ENCODE measurements at places on chromosomes 2 and 18.

GRCh38 chr2:11802782-11803191 is 56.4 kb downstream of the LPIN1 start:
- DNase-seq, result no peak

GRCh38 chr2:238985931-238986446 is 138.1 kb downstream of the TWIST2 start:
- DNase-seq, result no peak

DNA sequence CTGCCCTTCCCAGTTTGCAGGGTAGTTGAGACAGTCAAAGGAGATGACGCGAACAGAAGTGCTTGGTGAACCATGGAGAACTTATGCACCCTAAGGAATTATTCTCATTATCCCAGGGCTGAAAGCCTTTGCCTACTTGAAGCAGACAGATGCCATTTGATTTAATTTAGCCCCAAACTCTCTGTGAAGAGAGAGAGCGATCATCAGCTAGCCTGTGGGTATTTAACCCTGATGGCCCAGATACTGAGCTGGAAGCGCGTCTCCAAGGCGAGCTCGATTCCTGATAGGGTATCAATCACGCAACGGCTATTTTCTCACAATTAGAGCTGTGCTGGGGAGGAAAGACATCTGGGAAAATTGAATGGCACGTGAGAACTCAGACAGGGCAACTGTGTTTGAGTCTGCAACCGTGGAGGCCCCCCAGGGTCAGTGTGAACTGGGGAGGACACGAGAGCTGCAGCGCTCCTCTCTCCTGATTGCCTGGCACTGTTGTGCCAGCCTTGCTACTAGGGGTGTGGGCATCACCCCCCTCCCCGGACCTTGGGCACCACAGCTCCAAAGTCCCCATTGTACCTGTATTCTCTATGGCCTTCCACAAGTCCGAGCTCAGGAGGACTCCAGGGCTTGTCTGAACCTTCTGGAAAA is 73.2 kb downstream of the CAPN13 start:
- no peak for DNase-seq

GRCh38 chr2:187447336-187447735 is 716 bp downstream of the CALCRL start:
- no peak for DNase-seq

GRCh38 chr2:2112416-2113105 is 218.5 kb downstream of the MYT1L start:
- no peak for DNase-seq

DNA sequence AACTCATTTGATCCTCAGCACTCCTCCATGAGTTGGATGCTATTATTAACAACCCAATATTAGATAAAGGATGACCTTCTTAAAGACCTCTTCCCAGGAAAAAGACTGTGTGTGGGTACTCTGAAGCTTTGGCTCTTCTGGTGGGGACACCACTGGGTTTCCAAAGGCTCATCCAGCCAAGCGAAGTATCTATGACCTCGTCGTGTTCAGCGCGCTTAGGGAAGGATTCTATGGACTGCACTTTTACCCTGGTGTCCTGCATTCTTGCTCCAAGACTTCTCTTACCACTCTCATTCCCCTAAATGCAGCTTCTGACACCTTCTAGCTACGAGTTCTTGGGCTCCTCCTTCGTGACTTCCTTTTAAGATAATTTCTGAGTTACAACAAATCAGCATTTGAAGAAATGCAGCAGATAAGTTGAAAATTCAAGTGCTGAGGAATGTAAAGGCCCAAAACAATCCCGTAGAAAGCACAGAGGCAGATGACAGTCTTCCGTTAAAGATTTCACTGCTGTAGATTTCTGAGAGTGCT is 673 bp upstream of the HNMT start:
- DNase-seq, result no peak

GRCh38 chr2:207236156-207236935 is 70.6 kb upstream of the KLF7 start:
- no peak for DNase-seq

DNA sequence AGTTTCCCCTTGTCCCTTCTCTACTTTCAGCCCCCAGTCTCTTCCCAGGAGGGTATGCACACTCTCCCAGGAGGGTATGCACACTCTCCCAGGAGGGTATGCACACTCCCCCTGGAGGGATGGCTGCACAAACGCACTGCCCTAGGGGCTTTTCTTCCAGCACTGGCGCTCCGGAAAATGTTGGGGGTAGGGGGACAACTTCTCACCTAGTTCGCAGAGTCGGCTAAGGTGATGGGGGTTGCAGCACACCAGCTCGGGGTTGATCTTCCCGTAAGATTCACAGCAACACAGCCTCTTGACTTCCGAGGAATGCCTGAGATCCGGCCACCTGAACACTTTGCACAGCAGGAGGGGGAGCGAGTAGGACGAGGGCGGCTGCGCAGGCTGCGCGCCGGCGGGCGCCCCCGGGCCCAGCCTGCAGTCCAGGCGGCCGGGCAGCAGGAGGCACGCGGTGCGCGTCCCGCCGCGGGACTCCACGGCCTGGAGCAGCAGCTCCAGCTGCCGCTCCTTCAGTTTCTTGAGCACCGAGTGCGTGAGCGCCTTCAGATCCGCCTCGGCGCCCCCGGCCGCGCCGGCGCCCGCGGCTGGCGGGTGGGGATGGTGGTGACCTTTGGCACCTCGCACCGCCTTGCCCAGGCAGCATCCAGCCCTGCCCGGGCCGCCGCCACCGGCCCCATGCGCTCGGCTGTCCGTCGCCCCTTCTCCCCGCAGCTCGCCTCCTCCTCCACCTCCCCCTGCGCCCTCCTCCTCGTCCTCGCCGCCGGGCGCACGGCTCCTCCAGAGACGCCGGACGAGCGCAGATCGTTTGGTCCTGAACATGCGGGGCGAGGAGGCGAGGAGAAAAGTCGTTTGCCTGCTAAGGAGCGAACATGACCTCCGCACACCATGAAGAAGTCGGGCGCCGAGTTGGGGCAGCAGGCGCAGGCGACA is 894 bp downstream of the SMAD7 start:
- DNase-seq, result no peak

GRCh38 chr2:230496891-230497290 is 80.9 kb downstream of the SP100 start:
- DNase-seq, result no peak

DNA sequence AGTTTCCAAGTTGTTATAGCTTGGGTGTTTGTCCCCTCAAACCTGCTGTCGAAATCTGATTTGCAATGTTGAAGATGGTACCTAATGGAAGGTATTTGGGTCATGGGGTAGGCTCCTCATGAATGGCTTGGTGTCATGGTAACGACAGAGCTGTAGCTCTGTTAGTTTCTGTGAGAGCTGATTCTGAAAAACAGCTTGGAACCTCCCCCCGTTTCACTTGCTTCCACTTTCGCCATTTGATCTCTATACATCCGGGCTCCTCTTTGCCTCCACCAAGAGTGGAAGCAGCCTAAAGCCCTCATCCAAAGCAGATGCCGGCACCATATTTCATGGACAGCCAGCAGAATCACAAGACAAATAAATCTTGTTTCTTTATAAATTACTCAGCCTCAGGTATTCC is 1035.1 kb upstream of the SLC39A10 start:
- no peak for DNase-seq

GRCh38 chr2:197209246-197209645 is 101.3 kb downstream of the ANKRD44 start:
- DNase-seq, result no peak

GRCh38 chr2:189874586-189875320 is 90.5 kb downstream of the PMS1 start:
- no peak for DNase-seq

DNA sequence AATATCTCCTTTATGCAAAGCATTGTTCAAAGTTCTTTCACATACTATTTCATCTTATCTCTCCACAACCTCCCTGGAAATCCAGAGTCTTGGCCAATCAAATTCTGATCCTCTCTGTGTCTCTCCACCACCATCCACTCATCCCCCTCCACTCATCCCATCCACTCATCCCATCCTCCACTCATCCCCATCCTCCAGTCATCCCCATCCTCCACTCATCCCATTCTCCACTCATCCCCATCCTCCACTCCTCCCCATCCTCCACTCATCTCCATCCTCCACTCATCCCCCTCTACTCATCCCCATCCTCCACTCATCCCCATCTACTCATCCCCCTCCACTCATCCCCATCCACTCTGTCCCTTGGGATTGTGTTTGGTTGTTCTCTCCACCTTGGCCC is 101.1 kb downstream of the BCL2 start:
- DNase-seq, result no peak

DNA sequence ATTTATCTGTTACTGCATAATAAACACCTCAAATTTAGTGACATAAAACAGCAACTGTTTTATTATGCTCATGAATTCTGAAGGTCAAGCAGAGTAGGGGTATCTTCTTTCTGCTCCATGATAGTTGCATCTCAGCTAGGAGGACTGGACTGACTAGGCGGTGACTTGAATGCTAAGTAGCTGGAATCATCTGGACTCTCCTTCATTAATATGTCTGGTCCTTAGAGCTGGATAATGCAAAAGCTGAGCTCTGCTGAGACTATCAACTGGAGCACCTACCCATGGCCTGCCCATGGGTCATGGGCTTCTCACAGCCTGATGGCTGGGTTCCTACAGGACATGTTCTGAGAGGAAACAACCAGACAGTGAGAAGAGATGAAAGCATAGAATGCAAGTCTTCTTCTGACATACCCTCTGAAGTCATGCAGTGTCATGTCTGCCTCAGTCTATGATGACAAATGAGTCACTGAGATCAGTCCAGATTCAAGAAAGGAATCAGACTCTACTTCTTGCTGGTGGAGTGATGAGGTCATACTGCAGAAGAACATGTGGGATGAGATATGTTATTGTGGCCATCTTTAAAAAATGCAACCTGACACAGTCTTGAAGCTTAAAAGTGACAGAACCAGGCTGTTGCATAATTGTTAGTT is 174.2 kb upstream of the OSR1 start:
- no peak for DNase-seq

DNA sequence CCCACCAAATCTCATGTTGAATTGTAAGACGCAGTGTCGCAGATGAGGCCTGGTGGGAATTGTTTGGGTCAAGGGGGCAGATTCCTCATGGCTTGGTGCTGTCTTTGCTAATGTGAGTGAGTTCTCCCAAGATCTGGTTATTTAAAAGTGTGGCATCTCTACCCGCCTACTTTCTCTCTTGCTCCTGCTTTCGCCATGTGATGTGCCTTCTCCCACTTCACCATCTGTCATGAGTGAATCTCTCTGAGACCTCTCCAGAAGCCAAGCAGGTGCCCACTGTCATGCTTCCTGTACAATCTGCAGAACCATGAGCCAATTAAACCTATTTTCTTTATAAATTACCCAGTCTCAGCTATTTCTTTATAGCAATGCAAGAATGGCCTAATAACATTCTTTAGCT is 246.6 kb upstream of the CDH20 start:
- DNase-seq, result no peak

GRCh38 chr18:3872641-3873040 is 422.7 kb downstream of the TGIF1 start:
- no peak for DNase-seq

DNA sequence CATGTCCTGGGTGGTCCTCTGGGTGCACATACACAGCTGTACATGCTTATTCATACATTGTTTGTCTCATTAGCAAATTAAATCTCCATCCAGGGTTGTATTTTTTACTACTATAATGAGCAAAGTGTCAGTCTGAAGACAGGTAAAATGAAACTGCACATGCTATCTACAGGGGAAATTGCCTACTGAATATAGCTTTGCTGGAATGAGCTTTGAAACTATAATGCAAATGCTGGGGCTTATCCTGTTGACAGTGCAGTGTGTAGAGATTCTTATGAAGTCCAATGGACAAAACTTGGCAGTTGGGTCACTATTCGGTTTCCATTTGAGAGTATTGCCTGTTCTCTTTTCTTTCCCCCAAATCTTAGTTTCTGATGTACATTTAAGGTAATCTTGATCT is 292.8 kb upstream of the LRP1B start:
- DNase-seq, result no peak

DNA sequence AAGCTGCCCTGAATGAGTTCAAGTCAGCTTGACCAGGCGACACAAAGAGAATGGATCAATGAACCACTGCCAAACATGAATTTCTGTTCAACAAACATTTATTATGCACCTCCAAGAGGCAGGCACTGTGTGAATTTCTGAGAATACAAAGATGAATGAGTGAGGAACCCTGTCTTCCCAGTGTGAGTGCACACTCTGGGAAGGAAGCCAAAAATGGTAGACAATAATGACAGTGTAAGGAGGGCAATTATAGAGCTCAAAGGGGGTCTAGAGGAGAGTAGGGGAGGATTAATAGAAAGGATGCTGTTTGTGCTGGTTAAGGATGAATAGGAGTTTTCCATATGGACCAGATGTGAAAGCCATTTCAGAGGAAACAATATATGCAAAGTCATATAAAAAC is 213.4 kb downstream of the DCC start:
- DNase-seq, result no peak

DNA sequence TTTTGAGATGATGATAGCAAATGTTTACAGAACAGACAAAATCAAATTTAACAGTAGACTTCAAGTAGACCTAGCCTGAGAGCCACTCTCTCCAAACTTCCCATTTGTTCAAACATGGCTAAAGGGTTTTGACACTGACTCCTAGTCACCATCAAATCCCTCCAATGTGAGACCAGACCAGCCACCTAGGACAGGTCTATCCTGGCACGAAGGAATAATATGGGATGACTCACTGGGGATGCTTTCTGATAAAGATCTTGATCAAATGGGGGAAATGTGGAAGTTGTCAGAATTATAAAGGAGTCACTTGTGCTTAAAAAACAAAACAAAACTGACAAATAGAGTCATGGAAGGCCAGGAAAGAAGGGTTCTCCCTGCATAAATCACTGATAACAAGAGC is 95.7 kb downstream of the EDAR start:
- no peak for DNase-seq

- no peak for DNase-seq
Observed at GRCh38 chr2:97707362-97708047, 5.9 kb upstream of the ZAP70 start.

DNA sequence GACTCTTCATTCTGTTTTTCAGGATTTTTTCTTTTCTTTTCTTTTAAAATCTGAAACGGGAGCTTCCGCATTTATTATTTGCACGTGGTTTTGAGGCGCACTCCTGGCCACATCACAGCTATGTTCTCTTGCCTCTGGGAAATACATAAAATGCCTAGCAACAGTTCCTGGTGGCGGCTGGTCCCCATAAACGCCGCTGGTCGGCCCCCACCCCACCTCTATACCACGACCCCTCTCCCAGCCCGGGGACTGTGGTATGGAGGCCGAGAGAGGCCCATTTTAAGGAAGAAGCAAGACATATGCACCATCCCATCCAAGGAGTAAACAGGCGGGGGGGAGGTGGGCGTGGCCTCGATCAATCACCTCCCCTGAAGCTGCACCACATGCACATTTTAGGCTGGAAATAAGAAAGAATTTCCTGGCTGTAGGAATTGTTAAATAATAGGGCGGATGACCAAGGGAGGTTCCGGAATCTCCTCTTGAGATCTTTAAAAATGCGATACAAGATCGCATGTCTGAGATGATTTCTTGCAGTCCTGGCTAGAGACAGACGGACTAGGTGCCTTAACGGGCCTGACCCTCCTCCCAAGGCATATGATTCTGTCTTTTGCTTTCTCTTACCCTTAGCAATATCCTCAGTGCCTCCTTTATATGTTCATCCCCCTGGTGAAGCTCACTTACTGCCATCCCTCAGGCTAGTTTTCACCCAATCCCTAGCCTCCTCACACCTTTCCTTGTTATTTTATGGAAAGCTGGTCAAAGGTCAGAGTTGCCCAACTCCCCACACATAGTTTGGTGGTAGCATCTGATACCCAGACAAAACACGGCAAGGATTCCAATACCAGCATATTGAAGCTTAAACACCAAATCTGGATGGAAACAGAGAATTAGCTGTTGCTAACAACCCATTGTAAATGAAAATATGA is 82.4 kb downstream of the BCL2 start:
- no peak for DNase-seq

All from central memory CD4-positive, alpha-beta T cell (primary cell).